Omental fat pad (tissue), 4 donors: ENCODE measurements at places on chromosomes 2 and 18. TPM values are rescaled to one million over a fixed set of nuclear protein-coding genes. Genes with fewer than 3 reads are reported as not detected.

DNA sequence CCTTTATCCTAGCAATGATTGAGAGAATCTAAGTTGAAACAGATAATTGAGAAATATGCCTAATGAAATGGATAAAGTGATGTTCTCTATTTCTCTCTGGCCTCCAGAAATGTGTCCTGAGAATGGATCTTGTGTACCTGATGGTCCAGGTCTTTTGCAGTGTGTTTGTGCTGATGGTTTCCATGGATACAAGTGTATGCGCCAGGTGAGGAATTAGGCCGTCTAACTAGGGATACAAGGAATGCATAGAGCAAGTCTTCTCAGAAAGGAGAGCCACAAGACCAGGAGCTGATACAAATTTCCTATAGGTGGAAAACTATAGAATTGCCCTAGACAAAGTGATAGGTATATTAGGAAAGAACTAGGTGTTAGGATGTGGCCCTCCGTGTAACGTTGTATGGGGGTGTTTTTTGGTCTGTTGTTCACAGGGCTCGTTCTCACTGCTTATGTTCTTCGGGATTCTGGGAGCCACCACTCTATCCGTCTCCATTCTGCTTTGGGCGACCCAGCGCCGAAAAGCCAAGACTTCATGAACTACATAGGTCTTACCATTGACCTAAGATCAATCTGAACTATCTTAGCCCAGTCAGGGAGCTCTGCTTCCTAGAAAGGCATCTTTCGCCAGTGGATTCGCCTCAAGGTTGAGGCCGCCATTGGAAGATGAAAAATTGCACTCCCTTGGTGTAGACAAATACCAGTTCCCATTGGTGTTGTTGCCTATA is 592 bp upstream of the CAD start:
- no peak for DNase-seq

DNA sequence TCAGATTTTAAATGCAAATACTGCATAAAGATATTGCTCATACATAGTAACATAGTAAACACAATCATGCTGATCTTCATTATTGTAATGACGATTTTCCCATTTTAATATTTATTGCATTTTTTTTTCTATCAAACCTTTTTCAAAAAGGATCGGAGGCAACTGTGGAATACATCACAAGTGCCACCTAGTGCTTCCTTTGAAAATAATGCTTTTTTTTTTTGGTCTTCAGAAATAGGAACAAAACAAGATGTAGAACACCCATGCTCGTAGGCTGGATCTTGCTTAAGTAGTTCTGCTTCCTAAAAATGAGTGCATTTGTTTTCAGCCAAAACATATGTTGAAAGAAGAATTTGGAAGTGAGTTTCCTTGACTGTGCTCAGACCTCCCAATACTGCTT is 35.7 kb upstream of the GPR155 start:
- no peak for DNase-seq

- DNase-seq = no peak
Measured at GRCh38 chr2:120919771-120920453, 184.2 kb downstream of the GLI2 start.

DNA sequence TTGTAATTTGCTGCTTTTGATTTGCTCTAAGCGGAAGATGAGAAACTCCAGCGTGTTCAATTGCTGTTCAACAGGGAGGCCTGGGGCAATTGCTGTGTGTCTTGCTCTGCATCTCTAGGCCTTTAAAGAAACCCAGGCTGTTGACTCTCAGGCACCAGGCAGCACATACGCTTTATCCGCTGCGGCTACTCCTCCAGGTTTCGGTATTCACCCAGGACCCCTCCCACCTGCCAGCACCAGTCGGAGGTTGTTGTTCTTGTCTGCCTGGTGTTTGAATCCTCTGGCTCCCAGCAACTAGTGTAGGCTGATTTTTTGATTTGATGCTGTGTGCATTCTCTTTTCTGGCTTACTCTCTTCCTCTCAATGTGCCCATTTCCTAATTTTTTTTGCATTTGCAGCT is 383.1 kb downstream of the TSN start:
- DNase-seq = no peak

GRCh38 chr2:55482186-55482884 is 37.2 kb upstream of the CFAP36 start:
- DNase-seq = no peak

DNA sequence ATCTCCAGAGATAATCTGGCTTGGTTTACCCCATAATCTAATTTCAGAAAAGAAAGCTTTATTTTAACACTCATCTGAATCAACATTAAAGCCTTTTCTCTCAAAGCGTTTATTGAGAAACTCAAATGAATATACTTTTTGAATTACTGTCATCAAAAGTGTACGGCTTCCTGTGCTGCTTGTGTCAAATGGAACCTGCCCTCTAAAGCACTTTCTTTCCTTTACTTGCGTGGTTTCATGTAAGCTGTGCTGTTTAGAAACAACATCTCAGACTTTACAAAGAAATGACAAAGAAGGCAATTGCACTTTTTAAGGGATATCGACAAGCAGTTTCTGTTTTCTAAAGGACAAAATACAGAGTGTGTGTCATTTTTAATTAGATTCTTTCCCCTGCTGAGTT is 35.1 kb downstream of the CYBRD1 start:
- DNase-seq = no peak

GRCh38 chr2:111157798-111158197 is 37.1 kb downstream of the BCL2L11 start:
- DNase-seq = no peak

DNA sequence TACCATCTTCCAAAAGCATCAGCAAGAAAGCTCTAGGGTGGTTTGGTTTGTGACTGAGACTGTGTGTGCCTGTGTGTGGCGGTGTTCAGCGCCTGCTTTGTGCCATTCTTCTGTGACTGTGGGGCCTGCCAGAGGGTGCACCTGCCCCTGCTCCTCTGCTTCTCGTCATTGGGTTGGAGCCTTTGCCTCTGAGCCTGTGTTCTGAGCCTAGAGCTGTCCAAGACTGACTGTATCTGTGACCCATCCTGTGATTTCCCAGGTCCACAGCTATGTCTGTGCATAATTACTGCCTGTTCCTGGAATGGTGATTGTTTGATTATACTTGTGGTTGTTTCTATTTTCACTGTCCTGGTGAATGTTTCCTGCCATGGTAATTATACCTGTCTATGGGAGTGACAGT is 57.1 kb upstream of the KLHL29 start:
- DNase-seq = no peak

DNA sequence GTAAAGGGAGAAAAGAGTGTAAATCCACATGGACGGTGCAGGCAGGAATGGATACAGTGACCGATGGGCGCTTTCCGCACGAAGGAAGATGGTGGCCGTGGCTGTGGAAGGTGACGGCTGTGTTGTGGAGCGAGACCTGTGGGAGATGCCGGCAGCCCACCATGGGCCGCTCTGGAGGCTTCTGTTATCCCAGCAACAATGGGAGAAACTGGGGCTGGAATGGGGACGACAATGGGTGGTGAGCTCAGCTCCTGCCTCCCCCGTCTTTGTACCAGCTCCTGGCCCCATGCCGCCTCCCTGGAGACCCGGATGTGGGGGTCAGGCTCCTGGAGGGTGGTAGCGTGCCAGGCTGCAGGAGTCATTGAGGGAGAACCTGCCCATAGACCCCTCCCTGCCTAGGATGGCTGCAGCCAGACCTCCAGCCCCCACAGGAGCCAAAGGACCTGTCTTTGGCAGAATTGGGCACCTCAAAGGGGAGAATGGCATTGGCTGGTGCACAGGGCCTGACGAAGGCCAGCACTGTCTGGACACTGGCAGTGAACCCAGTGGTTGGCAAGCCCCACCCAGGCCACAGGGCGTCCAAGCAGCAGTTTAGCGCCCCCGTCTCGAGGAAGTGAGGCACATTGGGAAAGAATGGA is 72.6 kb downstream of the SLC66A2 start:
- DNase-seq = no peak

DNA sequence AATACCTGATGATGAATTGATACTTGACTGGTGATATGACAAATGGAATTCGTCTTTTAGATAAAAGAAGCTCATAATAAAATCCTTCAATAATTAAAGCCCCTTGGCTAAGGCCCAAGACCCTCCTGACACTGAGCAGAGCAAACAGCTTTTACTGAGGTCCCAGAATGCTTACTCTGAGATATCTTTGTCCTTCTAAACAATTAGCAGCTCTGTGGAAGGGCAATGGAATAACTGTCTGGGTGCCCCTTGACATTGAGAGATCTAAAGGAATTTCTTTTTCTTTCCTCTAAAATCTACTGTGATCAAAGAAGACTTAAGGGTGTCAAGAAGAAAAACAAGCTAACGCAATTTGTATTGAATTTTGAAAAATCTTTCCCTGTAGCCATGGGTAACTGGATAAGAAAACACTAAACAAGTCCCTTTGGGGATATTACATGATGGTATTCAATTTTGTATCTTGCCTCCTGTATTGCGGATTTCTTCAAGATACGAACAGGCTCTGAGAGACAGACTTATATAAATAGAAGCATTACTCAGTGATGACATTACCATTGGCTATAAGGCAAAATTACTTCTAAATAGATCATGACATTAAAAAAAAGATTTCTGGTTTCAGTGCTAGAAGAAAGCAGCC is 128.8 kb downstream of the MREG start:
- DNase-seq = no peak

- DNase-seq = no peak
Measured at GRCh38 chr2:235244255-235245220, 249.3 kb upstream of the AGAP1 start.

DNA sequence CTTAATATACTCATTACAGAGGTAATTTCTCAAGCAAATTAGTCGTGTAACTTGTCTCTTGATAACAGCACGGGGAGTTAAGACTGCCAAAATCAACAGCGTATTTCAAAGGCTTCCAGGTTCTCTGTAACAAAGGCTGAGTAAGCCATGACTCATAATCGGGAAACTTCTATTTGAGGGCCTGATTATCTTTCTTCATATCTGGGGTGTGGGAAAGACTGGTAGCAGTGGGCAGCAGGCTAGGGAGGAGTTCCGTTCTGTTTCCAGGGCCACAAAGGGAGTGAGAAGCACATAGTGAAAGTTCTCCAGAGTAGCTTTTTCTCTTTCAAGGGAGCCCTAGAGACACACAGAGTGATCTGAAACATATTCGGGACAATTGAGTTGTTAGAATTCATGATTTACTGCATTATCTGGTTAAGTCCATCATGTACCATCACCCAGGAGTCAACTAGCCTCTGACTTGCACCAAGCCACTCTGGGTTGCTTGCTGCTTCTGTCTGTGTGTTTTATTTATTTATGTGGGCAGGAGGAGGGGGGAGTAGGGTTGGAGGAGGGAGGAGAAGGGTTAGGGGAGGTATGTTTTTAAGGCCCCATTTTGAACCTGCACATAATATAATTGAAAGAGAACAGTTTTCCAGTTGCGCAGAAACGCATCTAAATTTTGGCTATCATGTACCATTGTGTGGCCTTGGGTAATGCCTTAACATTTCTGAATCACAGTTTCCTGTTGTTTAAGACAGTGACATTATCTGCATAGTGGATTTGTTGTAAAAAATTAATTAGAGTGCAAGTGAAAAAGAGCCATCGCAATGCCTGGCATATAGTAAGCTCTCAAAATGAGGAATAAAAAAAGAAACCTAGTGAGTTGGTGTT is 80.5 kb upstream of the ITPRID2 start:
- DNase-seq = no peak

- DNase-seq = no peak
Measured at GRCh38 chr2:109068811-109069210, 60.2 kb upstream of the SH3RF3 start.

- DNase-seq = no peak
Measured at GRCh38 chr2:188727846-188728245, 246.3 kb upstream of the COL3A1 start.

GRCh38 chr2:159168707-159169106 is 117.8 kb downstream of the WDSUB1 start:
- no peak for DNase-seq

- DNase-seq = no peak
Measured at GRCh38 chr2:69619725-69620124, 23.8 kb downstream of the AAK1 start.

DNA sequence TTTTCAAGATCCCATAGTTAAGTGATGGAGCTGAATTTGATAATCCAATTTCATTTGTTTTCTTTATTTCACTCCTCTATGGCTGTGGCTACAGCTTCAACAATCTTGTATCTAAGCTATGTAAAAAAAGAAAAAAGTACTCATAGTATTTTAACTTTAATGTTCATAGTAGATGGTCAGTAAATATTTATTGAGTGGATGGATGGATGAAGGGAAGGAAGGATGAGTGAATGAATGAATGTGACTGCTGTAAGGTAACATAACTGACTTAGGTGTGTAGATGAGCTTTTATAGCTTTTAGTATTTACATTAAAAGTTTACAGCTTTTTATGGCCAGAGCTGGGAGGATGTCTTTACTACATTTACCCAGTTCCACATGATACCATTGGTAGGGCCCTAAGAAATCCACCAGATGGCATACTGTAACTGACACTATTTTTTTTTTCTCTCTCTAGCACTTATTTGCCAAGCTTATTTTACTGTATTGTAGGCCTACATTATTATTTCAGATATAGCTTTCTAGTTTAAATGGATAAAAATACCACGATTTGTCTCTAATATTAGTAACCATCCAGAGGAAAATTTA is 13.4 kb upstream of the HRH4 start:
- DNase-seq = no peak

GRCh38 chr18:3388980-3389379 is 61.0 kb upstream of the TGIF1 start:
- no peak for DNase-seq

DNA sequence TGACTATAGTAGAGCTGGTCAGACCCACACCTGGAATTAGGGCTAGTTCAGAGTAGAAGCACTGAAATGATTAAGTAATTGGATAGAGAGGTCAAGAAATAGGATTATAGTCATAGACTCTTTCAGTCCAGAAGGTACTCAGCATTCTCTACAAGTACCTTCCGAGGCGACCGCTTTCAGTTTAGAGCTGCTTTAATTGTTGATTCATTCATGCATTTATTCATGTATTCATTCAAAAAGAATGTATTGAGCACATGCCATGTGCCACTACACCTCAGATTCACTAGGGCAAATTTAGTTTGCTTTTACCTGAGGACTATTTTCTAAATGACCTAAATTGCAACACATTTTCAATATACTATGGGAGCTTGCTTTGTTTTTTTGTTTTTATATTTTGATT is 48.7 kb downstream of the CRIM1 start:
- DNase-seq = no peak

The CXCR4 gene
- 61.1 TPM for total RNA-seq

The FNDC4 gene
- 24.0 TPM for total RNA-seq

The HOXD13 gene
- not detected for total RNA-seq

The CREG2 gene
- not detected for total RNA-seq

The HOXD1 gene
- 0.69 TPM for total RNA-seq

The WIPF1 gene
- total RNA-seq = 60.1 TPM

The UGT1A6 gene
- total RNA-seq = not detected
